Eye (tissue), 1 donor: ENCODE measurements at places on chromosomes 4 and X.

- no peak for DNase-seq
Observed at GRCh38 chr4:24935856-24936255, 23.0 kb upstream of the CCDC149 start.

DNA sequence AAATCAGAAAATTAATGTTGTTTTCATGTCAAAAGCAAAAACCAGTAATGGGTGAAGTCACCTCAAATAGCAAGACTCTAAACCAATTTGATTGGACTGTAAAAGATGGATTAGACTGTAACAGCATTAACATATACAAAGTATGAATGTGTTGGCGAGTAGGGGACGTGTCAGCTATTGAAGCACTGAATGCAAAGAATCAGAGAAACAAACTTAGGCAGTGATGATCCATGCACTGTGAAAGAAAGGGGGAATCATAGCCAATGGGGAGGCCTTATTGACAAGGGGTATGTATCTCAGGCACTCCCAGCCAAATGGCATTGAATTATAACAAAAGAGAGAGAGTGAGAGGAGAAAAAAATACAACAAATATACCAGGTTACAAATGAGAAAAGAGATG is 30.5 kb upstream of the EIF4E start:
- no peak for DNase-seq

GRCh38 chrX:108664701-108665100 is 71.7 kb downstream of the IRS4 start:
- DNase-seq = no peak

DNA sequence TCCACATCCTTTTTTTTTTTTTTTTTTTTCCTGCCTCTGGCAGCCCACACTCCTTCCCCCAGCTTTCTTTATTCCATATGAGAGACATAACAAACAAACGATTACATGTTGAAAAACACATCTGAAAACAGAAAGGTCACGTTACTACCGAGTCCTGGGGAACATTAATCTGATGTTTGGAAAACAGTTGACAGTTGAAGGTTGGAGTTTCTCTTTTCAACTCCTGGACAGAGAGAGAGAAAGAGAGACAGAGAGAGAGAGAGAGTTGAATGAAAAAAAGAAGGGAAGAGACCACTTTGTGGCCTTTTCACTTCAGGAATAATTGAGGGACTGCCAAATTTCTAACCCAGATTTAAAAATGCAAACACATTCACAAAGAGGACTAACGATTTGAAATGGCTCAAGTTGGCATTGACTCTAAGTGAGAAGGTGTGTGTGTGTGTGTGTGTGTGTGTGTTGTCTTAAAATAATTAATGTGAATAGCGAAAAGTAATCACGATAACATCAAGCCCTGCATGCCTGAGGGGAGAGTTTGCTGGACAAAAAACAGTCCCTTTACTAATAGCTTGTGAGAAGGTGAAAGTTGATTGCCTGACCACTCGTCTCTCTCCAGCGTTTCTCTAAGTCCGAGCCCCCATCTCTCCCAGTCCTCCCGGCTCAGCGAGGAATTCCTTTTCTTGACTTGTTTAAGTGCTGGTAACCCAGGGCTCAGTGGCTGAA is 67.3 kb downstream of the FBXO8 start:
- DNase-seq = peak; percentile 60

- DNase-seq = peak; percentile 30
Observed at GRCh38 chr4:15793506-15794363, 15.6 kb downstream of the CD38 start.

DNA sequence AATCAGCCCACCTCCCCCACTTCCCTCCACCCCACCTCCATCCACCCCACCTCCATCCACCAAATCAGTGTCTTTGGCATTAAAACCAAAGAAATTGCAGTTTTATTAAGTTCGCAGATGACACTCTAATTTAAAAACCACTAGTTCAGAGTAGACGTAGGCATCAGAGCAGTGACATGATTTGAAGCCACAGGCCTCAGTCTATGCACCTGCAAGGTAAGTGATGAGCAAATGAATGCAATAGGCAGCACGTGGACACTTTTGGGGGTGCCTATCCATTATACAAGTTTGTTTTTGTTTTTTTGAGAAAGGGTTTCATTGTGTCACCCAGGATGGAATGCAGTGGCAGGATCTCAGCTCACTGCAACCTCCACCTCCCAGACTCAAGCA is 88.0 kb upstream of the TRIM2 start:
- no peak for DNase-seq

GRCh38 chr4:88341227-88342192 is 37.1 kb upstream of the HERC6 start:
- DNase-seq = peak; percentile 30

- DNase-seq = peak; percentile 46
Observed at GRCh38 chr4:54384563-54384962, 155.5 kb downstream of the PDGFRA start.

DNA sequence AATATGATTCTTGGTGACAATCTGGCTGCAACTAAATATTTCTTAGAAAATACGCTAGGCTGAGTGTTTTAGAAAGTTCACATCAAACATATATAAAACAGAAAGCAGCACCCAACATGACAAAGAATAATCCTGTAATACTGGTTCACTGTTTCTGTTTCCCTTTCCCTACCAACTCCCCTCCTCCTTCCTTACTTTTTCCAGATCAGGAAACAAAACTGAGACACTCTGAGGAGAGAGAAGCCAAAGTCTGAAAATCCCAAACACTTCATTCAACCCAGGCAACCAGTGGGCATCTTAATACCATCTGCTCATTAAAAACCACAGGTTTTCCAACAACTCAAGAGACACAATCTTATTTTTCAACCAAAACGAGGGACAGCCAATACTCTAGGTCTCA is 160.4 kb upstream of the MAP3K15 start:
- DNase-seq = no peak

DNA sequence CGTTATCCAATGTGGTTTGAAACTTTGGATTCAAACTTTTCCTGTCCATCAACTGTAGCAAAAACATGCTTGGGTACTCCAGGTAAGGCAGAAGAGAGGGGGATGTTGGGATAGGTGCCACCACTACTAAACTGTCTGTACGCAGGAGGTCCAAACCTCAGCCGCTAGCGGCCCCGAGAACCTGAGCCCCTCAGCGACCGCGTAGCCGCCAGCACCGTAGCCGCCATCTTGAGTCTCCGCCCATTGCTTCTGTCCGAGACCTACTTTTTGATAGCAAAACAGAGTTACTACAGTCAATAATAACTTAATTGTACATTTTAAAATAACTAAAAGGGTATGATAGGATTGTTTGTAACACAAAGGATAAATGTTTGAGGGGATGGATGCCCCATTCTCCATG is 119.9 kb upstream of the GRID2 start:
- no peak for DNase-seq

DNA sequence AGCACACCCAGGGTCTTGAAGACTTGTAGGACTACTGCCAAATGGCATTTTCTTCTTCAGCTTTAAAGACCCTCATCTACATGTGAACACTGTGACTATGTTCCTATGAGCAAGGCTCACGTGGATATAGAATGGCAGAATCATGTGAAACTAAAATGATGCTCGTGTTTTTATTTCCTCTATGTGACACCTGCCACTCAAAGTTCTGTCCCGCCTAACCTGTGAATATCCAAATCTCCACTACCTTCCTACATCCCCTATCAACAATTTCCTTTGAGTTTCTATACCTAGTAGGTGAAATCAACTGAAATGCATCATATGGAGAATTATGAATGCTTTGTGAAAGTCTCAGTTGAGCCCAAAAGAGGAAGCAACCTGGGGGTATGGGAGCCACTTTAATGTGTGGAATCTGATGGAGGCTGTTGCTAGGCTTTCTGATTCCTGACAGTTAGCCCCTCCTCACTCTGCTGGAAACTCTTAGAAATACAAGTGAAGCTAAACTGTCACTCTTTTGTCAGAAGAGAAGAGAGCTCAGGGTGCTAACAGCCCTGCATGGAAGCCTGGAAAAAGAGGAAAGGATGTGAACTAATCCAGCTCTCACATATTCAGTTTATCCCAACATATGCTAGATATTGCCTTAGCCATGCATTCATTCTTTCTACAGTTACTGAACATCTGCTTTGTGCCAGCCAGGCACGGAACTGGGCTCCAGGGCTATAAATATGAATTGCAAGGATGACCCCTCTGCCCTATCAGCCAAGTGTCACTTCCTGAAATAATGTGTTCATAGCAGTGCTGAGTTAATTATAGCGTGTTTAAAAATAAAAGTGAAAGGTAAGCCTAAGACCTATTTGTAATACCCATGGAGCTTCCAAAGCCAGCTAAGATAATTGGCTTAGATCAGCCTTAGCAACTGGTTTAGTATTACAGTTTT is 11.0 kb downstream of the LHFPL1 start:
- DNase-seq = no peak

GRCh38 chr4:41572516-41572915 is 34.6 kb downstream of the LIMCH1 start:
- DNase-seq = no peak

DNA sequence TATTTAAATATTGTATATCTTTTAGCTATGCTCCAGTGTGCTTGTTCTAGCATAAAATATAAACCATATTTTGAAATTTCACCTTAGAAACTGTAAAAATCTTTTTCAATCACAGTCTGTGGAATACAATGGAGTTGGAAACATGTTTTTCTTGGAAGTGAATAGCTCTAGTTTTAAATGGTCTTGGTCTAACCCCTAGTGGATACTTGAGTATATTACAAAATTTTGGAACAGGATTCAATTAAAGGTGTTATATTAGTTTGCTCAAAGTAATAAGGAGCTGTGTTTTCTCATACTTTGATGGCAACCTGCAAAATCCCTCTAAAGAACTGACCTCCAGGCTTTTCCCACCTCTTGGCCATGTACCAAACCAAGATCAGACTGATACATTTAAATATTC is 48.2 kb downstream of the STK26 start:
- DNase-seq = peak; percentile 9

GRCh38 chrX:38859602-38860001 is 58.3 kb downstream of the MID1IP1 start:
- DNase-seq = no peak

- DNase-seq = no peak
Observed at GRCh38 chrX:21905313-21905712, 35.2 kb upstream of the SMS start.

GRCh38 chr4:115234405-115235093 is 121.1 kb upstream of the NDST4 start:
- DNase-seq = peak; percentile 17

DNA sequence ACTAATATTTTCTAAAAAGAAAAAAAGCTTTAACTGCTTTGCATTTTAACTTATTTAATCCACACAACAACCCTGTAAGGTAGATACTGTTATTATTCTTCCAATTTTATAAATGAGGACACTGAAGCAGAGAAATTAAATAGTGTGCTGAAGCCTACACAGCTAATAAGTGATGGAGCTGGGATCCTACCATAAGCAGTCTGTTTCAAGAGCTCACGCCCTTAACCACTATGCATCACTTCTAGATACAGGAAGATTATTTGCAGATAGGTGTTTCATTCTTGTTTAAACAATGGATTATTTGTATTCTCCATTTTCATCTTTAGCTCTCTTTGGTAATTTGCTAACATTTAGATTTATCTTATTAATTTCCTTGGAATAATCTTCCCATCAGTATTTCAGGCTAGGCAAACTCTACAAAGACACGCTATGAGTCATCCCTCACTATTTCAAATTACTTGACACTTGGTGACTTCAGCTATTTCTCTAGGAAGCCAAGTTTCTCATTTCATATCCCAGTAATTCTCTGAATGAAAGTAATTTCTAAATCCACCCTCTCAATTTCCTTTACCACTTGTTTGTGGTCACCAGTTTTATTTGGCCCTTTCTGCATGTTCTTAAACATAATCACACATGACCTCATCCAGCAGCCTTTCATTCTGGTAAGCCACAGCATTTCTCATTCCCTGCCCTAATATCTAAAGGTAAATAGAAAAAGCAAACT is 67.3 kb downstream of the ASB9 start:
- DNase-seq = no peak

- no peak for DNase-seq
Observed at GRCh38 chrX:28787206-28787605, 200.0 kb downstream of the IL1RAPL1 start.

GRCh38 chr4:71402616-71403015 is 63.8 kb downstream of the SLC4A4 start:
- no peak for DNase-seq

GRCh38 chr4:39363773-39364393 is 2.3 kb downstream of the RFC1 start:
- no peak for DNase-seq

DNA sequence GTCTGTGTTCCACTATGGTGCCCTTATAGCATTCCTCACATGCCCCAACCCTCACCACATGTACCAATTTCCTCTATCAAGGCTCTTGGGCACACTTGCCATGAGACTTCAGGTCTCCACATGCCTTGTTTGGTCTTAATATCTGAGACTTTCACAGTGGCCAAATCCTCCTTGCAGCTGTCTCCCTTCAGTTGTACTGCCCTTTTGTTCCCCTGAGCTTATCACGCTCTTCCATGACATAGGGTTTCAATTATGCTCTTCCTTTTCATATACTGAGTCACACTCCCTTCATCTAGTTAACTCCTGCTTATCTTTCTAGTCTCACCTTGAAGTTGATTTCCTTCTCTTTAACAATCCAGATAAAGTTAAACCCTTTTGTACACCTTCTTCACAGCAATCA is 212.9 kb downstream of the PDHA2 start:
- no peak for DNase-seq

DNA sequence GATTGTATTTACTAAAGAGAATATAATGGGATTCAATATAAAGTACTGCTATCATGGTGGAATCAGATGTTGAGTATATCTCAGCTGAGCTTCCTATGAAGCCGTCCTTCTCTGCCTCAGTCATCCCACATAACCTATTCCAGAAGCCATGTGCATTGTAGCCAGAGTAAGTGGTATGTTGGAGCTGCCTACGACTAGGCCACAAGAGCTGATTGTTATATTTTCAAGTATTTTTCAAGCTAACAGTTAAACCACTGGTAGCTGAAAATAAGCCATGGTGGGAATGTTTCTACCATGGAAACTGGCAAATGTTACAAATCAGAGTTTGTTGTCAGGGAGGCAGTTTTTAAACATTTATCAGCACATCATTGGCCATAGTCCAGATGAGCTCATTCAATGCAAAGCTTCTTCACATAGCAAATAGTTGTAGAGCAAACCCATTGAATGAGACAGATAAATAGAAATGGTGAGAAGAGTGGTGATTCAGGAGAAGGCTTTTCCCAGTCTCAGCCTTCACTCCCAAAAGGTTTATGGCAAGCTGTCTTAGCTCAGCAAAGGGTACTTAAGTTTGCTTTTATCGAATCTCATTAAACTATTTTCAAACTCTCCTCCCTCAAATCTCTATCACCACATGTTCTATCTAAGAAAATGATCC is 436.4 kb downstream of the PCDH19 start:
- DNase-seq = no peak

DNA sequence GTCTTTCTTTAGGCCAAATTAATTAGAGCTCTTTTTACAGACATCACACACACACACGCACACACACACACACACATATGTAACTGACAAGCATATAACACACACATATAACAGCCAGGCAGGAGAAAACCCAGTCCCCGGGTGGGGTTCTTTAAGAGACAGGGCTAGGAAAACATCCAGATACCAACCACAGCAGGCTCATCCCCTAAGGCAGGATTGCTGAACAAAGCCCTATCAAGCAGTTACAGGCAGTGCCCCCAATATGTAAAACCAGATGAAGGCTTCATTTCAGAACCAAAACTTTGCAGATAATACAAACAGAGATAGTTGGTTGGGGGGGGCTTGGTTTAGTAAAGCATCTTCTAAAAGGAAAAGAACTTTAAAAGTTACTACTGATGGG is 18.0 kb upstream of the FAM47E start:
- DNase-seq = peak; percentile 44

- no peak for DNase-seq
Observed at GRCh38 chr4:185998791-185999190, 70.2 kb upstream of the TLR3 start.

- DNase-seq = no peak
Observed at GRCh38 chr4:183821076-183821853, 83.8 kb upstream of the STOX2 start.
